ENCODE measurements at places on chromosomes 16 and 17.

GRCh38 chr17:72534776-72535175, 414.0 kb downstream of the SOX9 start:
- DNase-seq, result no peak

- DNase-seq, result peak; percentile 68
Observed at GRCh38 chr17:2398655-2399571, 1.9 kb downstream of the MNT start.

DNA sequence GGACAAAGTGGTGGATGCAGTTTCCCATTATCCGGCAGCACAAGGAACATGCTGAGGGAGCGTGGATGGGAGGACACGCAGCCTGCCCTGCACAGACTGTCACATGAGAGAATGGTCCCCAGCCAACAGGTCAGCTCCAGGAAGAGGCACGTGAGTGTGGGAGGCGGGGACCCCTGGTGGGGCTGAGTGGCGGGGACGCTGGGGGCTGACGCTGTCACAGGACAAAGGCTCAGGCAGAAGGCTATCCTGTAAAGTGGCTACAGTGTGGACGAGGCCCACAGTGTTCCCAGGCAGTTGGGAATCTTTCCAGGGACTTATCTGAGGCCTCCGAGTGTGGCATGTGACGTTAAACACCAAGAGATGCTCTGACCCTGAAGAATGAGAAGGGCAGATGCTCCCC, 30.4 kb downstream of the MBTPS1 start:
- no peak for DNase-seq

DNA sequence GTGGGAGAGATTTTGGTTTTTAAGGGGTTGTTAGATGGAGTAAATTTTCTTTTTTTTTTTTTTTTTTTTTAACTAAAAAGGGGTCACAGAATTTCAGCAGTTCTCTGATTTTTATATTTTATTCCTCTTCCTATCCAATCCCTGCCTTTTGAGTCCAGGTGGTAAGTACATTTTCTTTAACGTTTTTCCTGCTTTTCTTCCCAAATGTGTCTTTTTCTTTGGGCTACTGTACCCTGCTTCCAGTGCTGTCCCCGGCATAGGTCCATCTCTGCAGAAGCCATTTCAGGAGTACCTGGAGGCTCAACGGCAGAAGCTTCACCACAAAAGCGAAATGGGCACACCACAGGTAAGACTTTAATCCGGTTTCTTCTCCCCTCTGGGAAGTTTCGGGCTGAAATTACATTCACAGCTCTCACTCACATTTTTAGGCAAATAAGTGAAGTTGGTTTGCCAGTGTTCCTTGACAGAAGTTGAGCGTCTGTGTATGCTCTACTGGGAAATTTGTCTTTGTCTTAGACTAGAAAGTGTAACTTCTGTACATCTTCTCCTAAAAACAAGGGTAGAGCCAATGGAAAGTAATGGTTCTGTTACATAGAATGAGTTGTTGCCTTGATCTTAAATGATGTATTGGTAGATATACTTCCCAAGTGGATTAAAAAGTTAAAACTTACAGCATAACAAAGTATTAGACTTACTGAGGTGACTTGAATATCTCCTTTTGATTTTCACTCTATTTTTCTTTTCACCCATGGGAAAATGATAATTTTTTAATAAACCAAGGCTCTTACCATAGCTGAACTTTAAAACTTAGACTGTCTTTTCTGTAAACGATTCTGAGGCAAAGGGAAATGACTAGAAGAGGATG, 54.5 kb downstream of the TUBD1 start:
- no peak for DNase-seq

- no peak for DNase-seq
Observed at GRCh38 chr16:87715658-87716057, 50.1 kb downstream of the KLHDC4 start.

- no peak for DNase-seq
Observed at GRCh38 chr17:31147507-31148202, 52.9 kb downstream of the NF1 start.

GRCh38 chr17:27968206-27968732, 74.2 kb upstream of the NLK start:
- DNase-seq, result no peak

DNA sequence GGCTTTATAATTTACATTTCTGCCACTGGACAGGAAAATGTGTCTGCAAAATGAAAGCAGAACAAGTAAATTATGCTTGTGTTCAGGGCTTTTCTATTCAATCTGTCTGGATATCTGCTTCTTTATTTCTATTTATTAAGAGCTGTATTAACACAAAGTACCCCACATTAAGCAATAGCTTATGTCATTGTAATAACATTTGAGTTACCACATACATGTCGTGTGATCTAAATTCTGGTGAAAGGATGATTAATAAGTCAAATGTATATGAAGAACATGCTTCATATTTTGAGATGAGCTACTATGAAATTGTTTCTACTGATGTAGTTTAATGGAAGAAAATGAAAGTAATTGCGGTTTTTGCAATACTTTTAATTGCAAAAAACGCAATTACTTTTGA, 238.2 kb downstream of the KCNJ2 start:
- DNase-seq, result no peak

GRCh38 chr16:57611706-57612105, 16.7 kb upstream of the ADGRG1 start:
- no peak for DNase-seq

DNA sequence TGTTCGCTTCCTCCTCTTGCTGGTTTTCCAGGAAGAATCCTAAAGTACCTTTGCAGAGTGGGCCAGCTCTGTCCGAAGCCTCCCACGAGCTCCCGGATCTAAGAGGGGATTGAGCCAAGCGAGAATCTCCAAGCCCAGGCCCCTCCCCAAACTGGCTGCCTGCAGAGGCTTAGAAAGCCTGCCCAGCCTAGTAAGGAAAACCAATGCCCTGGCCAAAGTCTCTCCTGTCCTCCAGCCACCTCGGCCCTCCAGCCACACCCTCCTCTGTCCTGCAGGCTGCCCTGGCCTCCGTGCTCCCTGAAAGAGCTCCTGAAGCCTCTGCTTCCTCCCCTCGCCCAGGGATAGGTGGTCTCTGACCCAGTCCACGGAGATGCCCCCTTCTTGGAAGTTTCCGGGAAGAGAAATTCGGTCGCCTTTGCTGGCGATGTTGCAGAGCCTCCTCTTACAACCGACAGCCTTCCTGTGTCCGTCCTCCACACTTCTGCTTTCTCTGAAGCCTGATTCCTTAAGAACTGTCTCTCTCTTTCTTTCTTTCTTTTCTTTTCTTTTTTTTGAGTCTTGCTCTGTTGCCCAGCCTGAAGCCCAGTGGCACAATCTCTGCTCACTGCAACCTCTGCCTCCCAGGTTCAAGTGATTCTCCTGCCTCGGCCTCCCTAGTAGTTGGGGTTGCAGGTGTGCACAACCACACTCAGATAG, 54.9 kb upstream of the TOB1 start:
- no peak for DNase-seq

DNA sequence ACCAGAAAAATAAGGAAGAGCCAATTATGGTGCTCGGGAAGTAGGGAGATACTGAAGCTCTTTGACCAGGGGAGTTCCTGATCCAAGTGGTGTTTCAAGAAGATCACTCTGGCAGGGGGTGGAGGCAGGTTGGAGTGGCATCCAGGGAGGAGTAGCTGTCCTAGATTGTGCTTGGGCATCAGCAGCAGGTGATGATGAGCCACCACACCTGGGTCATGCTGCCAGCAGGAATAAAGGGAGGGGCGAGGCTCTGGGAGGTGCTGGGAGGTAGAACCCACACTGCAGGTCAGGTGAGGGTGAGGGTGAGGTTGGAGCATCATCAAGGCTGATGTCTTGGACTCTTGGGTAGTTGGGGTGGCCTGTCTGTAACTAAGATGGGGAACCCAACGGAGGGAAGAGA, 35.4 kb upstream of the ADGRG1 start:
- DNase-seq, result no peak

DNA sequence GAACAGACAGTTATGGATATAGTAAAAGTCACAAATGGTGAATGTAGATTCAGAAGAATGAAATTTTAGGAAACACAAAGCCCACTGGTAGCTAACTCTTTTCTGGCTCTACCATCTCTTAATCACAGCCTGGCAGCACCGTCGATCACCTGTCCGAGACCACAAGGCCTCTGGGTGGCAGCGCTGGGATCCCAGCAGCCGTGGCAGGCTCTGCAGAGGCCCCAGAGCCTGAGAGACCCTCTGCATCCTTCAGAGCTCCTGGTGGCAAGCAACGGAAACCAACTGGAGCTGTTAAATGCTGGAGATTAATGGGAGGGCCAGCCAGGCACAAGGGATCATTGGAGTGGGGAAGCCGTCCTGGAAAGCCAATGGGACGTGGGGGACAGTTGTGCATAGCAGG, 26.3 kb downstream of the LAT start:
- no peak for DNase-seq

DNA sequence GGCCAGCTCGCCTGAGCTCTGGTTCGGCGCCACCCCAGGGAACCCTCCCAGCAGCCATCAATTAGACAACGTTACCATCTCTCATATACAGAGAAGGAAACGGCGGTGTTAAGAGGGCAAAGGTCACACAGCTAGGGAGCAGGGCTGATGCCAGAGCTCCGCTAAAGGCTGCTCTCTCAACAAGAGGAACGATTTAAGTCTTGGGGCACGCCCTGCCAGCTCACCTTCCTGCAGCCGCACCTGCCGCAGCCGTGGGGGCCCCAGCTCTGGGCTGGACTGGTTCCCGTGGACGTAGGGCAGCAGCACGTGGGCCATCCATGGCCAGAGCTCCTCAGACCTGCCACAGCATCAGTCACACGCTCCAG, 43.5 kb downstream of the PKD1 start:
- DNase-seq, result no peak

- DNase-seq, result no peak
Observed at GRCh38 chr16:31409433-31409832, 16.3 kb downstream of the ITGAD start.

GRCh38 chr16:6957681-6958080, 375.0 kb upstream of the RBFOX1 start:
- DNase-seq, result no peak

GRCh38 chr16:3478242-3478925, 16.9 kb downstream of the C16orf90 start:
- no peak for DNase-seq

DNA sequence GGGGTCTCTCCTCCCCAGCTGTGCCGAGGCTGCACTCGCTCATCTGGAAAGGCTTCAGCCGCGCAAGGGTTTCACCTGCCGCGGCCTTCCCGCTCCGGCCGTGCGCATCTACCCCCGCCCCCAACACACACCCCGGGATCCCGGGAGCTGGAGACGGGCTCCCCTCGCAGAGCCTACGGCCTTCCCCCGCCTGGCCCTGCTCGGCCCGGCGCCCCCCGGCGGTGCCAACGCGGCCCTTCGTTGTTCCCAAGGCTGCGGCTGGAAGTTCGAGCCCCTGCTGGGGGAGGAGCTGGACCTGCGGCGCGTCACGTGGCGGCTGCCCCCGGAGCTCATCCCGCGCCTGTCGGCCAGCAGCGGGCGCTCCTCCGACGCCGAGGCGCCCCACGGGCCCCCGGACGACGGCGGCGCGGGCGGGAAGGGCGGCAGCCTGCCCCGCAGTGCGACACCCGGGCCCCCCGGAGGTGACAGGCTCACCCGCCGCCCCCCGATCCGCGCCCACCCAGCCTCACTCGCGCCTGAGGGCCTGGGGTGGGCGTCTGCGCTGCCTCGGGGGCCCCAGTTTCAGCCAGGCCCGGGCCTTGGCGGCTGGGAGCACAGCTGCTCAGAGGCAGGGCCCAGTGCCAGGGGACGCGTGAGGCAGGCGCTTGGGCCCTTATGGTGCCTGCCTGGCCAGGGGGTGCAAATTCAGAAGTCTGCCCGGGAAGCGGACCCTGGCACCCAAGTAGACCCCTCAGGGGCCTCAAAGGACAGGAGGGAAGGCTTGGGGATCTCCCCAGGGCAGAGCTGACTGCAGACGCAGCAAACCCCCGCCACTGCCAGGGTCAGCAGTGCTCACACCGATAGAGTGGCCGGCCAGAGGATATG, 11.2 kb downstream of the GALK1 start:
- DNase-seq, result peak; percentile 70

- DNase-seq, result no peak
Observed at GRCh38 chr16:85048921-85049562, 21.4 kb downstream of the KIAA0513 start.

GRCh38 chr17:65557349-65558310, 3.8 kb downstream of the AXIN2 start:
- no peak for DNase-seq

GRCh38 chr16:48576927-48577326, 33.1 kb downstream of the N4BP1 start:
- no peak for DNase-seq

GRCh38 chr17:75565066-75565465, 22.5 kb upstream of the MYO15B start:
- DNase-seq, result no peak

DNA sequence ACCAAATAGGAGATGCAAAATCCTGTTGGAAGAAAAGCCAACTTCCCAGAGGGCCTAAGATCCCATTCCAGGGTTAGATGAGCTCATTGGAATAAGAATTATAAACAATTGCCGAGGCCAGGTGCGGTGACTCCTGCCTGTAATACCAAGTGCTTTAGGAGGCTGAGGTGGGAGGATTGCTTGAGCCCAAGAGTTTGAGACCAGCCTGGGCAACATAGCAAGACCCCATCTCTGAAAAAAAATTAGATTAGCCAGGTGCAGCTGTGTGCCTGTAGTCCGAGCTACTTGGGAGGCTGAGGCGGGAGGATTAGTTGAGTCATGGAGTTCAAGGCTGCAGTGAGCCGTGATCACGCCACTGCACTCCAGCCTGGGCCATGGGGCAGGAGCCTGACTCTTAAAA, 17.8 kb upstream of the SDR42E2 start:
- DNase-seq, result no peak

- DNase-seq, result no peak
Observed at GRCh38 chr17:78374189-78374588, 4.3 kb upstream of the PGS1 start.

GRCh38 chr17:11642655-11643054, 44.4 kb downstream of the DNAH9 start:
- DNase-seq, result no peak

- DNase-seq, result no peak
Observed at GRCh38 chr16:72013888-72014581, 5.5 kb downstream of the DHODH start.

DNA sequence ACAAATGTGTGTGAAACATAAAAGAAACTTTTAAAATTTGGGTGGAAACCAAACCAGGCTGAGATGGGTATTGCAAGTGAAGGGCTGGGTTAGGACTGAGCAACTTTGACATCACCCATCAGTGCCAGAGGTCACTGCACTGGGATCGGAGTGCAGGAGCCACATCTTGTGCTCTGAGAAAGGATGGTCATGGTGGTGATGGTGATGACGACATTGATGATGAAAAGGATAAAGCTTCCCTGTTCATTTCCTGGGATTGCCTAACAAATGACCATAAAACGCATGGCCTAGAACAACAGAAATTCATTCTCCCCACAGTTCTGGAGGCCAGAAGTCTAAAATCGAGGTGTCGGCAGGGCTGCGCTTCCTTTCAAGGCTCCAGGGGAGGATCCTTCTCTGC, 324.0 kb downstream of the MAF start:
- no peak for DNase-seq

DNA sequence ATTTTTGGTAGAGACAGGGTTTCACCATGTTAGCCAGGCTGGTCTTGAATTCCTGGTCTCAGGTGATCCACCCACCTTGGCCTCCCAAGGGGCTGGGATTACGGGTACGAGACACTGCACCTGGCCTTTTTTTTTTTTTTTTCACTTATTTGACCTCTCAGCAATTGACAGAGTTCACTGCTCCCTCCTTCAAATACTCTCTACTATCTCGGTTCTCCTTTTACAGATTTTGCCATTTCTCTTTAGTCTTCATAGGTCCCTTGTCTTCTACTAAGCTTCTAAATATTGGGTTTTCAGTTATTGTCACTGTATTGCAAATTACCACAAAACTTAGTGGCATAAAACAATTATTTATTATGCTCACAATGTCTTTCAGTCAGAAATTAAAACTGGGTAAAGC, 159.3 kb downstream of the TRIM37 start:
- DNase-seq, result no peak

GRCh38 chr17:16419074-16419928, 3.9 kb downstream of the TRPV2 start:
- DNase-seq, result no peak

Data from Peyer's patch (tissue), 4 donors.